ENCODE measurements at places on chromosomes 16 and 17.
A peak's percentile ranks its signal among the peaks of the same experiment; 100 is the strongest.

DNA sequence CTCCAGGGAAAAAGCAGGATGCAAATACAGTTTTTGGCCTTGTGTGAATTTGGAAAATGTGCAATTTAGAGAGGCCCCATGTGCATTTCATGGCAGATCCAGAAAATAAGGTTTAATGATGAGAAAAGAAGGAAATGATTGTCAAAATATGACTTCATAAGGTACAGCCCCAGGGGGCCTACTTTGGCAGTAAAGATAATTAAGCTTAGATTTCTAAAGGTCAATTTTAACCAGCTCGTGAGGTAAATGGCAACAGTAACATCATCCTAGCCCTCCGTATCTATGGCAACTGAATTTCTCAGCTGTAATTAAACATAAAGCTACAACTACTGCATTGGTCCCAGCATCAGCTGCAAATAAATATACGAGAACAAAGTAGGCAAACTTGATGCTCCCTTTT lies 30.0 kb upstream of the PRSS54 start:
- no peak for DNase-seq

DNA sequence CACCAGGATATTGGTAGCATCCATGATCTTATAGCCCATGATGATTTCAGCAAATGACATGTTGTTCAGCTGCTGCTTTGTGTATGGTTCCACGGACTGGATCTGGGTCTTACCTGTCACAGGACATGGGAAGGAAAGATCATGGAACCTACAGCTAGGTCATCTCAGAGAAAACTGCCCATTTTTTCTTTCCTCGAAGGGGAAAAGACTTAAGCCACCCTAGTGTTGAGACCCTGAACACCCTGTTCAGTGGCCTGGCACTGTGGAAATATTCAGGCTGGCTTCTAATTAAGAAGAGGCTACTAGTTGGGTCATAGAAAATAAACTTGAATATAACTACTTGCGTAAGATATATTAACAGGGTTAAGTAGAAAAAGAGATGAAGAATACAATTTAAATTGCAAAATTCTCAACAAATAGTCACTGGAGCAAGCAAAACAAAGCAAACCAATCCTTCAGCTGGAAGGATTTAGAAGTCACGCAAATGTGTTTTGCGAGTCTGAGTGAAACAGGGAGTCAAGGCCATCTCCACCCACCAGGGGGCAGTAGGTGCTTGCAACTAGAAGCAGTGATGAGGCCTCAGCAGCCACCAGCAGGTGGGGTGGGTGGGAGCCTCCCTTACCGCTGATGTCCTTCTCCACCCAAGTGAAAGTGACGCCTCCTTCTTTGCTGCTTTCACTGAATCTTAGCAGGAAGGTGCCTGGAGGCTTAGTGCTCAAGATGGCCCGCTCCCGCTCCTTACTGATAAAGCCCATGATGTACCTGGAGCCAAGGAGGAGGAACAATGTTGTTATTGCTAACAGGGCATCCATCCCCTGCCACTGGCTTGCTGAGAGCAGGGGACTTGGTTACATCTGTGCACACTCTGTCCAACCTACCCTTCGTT lies 34.3 kb downstream of the STAT5A start:
- peak; percentile 97 for DNase-seq

- no peak for DNase-seq
These were observed 11.5 kb downstream of the KCNG4 start for GRCh38 chr16:84228256-84228838.

DNA sequence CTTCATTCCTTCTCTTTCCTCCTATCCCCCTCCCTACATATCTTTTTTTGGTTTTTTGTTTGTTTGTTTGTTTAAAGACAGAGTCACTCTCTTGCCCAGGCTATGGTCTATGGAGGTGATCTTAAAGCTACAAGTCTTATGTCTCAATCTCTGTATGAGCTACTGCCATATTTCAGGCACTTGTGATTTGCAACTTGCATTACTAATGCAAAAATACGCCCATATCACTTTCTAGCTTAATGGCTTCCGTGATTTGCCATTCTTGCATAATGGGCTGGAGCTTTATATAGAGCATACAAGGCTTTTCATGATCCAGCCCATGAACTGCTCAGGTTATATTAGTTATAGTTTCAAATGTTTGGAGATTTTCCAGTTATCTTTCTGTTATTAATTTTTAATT lies 7.5 kb downstream of the CFAP97D1 start:
- no peak for DNase-seq

- no peak for DNase-seq
These were observed 48.1 kb downstream of the MYO18A start for GRCh38 chr17:29131814-29132682.

DNA sequence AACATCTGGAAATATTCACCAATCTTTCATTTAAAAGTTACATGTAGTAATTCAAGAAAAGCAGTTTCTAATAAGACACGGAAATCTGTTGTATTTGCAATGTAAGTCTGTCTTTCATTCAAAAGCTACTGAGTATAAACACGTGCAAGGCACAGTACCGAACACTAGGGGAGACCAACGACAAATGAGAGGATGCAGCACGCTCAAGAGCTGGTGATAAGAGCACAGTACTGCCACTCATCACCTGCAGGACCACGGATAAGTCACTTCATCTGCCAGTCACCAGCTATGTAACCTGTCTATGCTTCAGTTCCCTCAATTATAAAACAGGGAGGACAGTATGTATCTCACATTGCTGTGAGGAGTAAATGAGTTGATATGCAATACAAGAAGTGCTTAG lies 67.1 kb downstream of the CLEC18A start:
- no peak for DNase-seq
